RPMI8226 (cell line): ENCODE measurements at places on chromosomes 5 and 9.
A peak's percentile ranks its signal among the peaks of the same experiment; 100 is the strongest.

DNA sequence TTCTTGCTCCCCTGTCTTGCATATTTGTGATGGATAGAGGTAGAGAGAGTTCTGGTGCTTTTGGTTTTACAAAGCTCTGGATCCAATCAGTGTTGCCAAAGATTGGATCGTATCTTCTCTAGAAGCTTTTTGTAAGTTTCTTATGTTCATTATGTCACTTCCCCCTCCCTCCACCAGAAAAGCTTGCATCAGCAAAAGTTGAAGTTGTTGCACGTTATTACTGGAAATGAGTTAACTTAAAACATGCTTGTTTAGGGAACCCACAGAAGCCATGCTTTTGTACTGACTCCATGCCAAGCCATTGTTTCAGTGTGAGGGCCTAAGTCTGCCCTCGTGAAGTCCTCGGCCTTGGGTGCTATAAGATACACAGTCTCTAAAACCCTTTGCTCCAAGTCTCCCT lies 186.5 kb downstream of the ERCC6L2 start:
- DNase-seq: peak; percentile 30

DNA sequence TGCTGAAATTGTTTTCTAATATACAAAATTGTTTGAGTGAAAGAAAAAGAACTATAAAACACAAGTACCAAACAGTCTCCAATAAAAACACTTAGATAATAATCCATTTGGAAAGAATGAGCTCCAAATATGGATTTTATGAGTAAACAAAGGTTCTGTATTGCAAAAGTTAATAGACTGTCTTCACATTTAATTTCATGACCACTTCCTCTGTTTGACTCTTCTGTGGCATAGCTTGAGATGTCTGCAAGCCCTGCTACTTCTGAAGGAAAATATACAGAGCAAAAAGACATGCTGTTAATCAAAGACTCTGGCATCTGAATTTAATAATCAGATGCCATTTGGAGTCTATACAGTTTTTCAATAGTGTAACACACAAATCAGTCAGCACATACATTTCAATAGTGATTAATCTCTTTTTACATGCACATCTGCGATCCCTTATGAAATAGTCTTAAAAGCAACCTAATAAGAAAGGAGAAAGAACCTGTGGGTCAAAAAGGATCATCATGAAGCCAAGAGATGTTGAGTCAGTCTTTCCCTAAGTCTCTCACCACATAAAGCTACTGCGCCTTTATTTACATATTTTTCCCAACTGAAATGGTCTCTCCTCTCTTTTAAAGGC lies 165.4 kb upstream of the LHFPL2 start:
- no peak for DNase-seq

- no peak for DNase-seq
Observed at GRCh38 chr5:12876541-12877298, 972.5 kb upstream of the CTNND2 start.

DNA sequence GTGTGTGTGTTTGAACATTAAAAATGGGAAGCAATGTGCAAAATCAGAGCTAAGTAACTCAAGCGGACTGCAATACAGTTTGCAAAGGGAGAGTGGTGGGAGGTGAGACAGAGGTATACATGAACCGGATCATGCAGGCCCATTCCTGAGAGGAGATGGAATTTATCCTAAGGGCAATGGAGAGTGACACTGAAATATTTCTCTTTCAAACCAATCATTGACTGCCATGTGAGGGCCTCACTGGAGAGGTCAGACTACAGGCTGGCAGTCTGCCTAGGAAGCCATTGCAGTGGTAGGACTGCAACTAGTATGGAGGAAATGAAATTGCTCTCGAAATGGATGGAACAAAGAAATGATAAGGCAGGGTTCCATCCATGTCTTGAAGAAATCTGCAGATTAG lies 34.8 kb downstream of the TNFSF15 start:
- no peak for DNase-seq

DNA sequence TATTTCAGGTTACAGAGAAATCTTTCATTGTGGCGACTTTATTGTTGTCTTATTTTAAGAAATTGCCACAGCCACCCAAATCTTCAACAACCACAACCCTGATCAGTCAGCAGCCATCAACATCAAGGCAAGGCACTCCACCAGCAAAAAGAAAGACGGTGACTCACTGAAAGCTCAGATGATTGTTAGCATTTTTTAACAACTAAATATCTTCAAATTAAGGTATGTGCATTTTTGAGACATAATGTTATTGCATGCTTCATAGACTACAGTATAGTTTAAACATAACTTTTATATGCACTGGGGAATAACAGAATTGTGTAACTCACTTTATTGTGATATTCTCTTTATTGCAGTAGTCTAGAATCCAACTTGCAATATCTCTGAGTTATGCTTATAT lies 263.4 kb downstream of the TMEM232 start:
- no peak for DNase-seq

GRCh38 chr9:89747596-89747995 lies 142.8 kb downstream of the GADD45G start:
- no peak for DNase-seq
